Activated CD8-positive, alpha-beta T cell treated with anti-CD3 and anti-CD28 coated beads for 36 hours (primary cell): ENCODE measurements at places on chromosomes 11 and 22. TPM values are rescaled to one million over a fixed set of nuclear protein-coding genes. Genes with fewer than 3 reads are reported as not detected.

DNA sequence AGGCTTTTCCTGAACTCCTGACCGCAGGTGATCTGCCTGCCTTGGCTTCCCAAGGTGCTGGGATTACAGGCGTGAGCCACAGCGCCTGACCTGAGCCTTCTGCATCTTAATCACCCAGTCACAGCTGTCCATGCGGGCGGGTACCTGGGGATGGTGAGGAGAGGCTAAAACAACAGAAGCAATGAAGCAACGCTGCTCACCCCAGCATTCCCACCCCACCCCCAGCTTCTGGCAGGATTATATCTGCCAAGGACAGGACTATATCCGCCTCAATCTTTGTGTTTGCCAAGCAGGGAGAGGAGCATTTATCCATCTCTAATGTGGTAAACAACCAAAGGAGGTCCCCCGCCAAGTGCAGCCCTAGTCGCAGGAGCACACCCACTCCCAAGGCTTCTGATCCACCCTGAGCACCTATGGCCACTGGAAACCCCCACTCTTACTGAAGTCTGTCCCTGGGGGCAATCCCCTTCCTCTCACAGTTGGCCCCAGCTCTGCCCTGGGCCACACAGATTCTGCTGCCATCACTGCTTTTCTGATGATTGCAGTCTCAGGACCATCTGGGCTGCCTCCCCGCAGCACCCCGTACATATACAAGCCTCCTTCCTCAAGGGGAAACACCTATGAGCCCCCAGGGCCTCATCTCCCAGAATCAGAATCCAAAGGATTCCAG, 8.8 kb upstream of the LGALS2 start:
- DNase-seq, result no peak

DNA sequence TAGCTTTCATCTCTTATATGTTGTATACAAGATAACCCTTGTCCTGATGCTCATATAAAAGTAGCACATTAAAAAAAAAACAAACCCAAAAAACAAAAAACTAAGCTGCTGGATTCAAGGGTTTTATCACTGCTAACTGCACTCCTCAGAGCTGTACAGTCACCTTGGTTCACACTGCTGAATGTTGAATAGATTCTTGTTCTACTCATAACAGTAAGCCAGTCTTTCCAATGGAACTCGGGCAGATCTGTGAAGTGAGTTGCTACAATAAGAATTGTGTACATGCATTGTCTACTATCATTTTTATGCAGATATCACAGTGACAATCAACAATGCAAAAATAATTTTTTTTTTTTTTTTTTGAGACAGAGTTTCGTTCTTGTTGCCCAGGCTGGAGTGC, 4.7 kb downstream of the HARBI1 start:
- no peak for DNase-seq

GRCh38 chr11:2735053-2735589, 35.3 kb upstream of the KCNQ1OT1 start:
- DNase-seq, result no peak

GRCh38 chr11:83039566-83039965, 32.1 kb downstream of the RAB30 start:
- no peak for DNase-seq

Gene TIGD3
- total RNA-seq, result 1.4 TPM

DNA sequence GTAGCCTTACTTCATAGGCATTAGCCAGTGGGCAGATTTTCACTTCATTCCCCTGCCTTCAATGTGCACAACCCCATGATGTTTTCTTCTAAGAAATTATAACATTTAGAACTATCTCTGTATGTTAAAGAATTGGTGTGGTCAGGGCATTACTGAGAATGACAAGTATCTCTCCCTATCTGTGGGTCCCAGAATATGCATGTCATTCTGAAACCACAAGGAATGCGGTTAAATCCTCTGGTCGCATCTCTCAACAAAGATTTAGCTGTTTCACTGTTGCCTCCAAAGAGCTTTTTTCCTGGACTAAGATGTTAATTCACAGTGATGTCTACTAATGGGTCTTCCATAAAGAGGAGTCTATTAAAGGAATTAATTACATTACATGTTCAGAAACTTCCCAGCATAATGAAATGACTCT, 62.7 kb downstream of the LIF start:
- peak; percentile 47 for DNase-seq

Gene TPBGL
- 0.18 TPM for total RNA-seq
